ENCODE measurements at places on chromosomes 1 and 21. TPM values are rescaled to one million over a fixed set of nuclear protein-coding genes. Genes with fewer than 3 reads are reported as not detected.

The TRIM67 gene
- total RNA-seq = not detected

The FCMR gene
- 49.4 TPM for total RNA-seq

The PFKFB2 gene
- 4.3 TPM for total RNA-seq

The JAM2 gene
- 1.5 TPM for total RNA-seq

DNA sequence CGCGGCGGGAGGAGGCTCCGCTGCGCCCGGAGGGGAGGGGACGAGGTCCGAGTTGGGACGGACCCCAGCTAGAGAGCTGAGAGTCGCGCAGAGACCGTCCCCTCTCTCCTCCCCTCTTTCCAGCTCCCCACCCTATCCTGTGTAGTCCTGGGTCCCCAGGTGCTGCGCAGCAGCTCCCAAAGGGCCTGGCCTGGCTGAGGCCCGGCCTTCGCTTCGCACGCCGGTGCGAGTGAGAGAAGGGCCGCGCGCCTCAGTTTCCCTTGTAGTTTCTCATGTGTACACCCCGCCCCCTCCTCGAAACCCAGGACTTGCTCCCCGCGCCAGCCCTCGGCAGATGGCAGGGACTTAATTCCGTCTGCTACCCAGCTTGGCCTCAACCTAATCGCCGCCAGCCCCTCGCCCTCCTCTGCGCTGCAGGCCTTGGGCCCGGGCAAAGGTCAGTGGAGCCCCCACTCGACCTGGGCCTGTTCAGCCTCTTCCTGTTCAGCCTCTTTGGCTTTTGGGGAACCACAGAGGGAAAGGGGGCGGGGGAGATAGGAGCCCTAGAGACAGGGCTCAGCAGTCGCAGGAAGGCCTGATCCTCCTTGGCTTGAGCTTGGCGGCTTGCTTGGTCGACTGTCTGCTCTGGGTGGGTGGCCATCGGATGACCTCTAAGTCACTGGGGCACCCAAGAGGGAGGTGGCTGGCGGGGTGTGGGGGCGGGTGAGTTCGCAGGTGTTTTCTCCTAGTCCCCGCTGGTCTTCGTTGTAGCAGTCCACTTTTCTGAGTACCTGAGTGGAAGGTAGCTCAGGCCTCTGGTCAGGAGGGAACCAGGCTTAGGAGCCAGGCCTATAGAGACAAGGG, 1.0 kb downstream of the ZNF687 start:
- peaks cover 18% of the 10 kb centered on the region for H3K4me1 ChIP-seq
- no peaks in the 10 kb centered on the region for H3K27me3 ChIP-seq
- H3K4me3 ChIP-seq = peak overlapping the region; percentile 96
- H3K36me3 ChIP-seq = peaks cover 18% of the 10 kb centered on the region

DNA sequence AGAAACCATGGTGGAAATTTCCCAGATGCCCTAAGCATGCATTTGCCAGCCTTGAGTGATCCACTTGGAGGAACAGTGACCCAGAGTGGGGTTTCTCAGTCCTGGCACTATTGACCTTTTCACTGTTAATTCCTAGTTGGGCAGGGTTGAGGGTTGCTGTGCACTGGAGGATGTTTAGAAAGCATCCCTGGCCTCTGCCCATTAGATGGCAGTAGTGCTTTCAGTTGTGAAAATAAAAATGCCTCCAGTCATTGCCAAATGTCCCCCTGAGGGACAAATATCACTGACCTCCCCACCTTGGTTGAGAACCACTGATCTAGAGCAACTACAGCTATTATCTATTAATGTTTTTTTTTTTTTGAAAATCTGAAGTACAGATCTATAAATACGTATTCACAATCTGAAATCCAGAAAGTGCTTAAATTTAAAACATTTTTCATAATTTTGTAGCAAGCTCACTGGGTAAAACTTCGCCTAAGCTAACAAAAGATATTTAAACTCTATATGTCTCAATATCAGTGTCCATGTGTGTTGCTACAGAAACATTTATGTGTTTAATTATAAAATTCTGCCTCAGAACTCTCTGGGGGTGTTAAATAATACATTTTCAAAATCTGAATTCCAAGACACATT, 27.3 kb downstream of the F3 start:
- H3K36me3 ChIP-seq = peaks cover 11% of the 10 kb centered on the region
- H3K4me1 ChIP-seq = no peaks in the 10 kb centered on the region
- H3K27ac ChIP-seq = no peak overlapping the region
- no peaks in the 10 kb centered on the region for H3K27me3 ChIP-seq
- peak; percentile 24 for DNase-seq
- no peak overlapping the region for H3K4me3 ChIP-seq

- peaks cover 5% of the 10 kb centered on the region for H3K36me3 ChIP-seq
- no peaks in the 10 kb centered on the region for H3K27me3 ChIP-seq
- no peak for DNase-seq
Measured at GRCh38 chr21:28775071-28775470, 217.6 kb downstream of the LTN1 start.

- H3K4me3 ChIP-seq = no peak overlapping the region
- H3K36me3 ChIP-seq = no peaks in the 10 kb centered on the region
- H3K27me3 ChIP-seq = peaks cover 56% of the 10 kb centered on the region
- H3K4me1 ChIP-seq = peaks cover 25% of the 10 kb centered on the region
- H3K27ac ChIP-seq = no peak overlapping the region
- no peak for DNase-seq
Measured at GRCh38 chr21:42117967-42118780, 47.1 kb downstream of the UMODL1 start.

DNA sequence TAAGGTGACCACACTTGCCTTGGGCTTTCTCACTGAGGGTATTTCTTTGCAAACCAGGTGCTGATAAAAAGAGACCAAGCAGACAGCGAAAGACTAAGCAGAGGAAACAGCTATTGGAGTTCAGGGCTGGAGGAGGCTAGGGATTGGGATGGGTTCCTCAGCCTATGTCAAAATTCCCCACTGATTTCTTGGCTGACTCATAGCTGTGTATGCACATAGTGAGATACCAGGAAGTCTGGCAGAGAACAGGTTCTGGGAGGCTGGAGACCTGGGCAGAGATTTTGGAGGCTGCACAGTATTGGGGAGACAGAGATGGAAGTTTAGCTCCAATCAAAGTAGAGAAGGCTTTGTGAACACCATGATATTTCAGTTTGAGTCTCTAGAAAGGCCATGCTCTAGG, 25.3 kb downstream of the YARS1 start:
- no peak overlapping the region for H3K27ac ChIP-seq
- no peak for DNase-seq
- peaks cover 38% of the 10 kb centered on the region for H3K36me3 ChIP-seq
- no peaks in the 10 kb centered on the region for H3K27me3 ChIP-seq
- peaks cover 17% of the 10 kb centered on the region for H3K4me1 ChIP-seq

DNA sequence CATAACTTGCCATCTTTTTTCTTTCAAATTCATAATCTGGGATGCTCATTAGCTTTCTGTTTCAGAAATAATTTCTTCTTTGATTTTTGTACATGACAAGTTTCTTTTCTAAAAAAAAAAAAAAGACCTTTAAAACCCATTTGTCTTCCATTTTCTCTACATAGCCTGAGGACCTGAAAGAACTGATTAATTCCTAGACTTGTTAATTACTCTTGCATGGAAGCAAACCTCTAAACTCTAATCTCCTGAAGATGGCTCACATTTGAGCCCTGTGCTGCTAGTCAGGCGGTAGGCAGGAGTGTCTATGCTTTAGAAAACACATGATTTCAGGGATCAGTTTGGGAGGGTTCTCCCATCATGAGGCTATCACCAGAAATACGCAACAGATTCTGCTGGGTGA, 152.0 kb downstream of the KAZN start:
- H3K27ac ChIP-seq = no peak overlapping the region
- no peaks in the 10 kb centered on the region for H3K36me3 ChIP-seq
- H3K27me3 ChIP-seq = peaks cover 4% of the 10 kb centered on the region
- H3K4me3 ChIP-seq = no peak overlapping the region

DNA sequence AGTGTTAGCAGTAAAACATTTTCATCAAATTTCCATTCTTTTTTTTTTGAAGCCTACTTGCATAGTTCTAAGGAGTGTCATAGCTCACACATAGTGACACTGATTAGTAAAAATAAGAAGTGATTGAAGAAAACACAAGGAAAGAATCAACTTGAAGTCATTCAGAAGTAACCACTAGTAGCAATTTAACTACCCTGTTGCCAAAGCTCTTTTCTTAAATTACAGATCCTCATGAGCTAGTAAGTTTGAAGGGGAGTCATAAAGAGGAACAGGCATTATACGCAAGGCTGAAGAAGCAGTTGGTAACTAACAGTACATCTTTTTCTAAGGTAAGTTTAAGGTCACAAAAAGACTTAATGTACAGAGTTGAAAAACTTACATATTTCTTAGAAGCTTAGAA, 332.2 kb downstream of the CHRM3 start:
- H3K27me3 ChIP-seq = no peaks in the 10 kb centered on the region
- H3K4me1 ChIP-seq = peaks cover 29% of the 10 kb centered on the region
- peak overlapping the region; percentile 96 for H3K27ac ChIP-seq
- no peak overlapping the region for H3K4me3 ChIP-seq
- peaks cover 18% of the 10 kb centered on the region for H3K36me3 ChIP-seq
- no peak for DNase-seq

Measured in activated CD8-positive, alpha-beta T cell treated with anti-CD3 and anti-CD28 coated beads for 36 hours (primary cell).